NCI-H510A (cell line): ENCODE measurements at places on chromosomes 3 and 15.

DNA sequence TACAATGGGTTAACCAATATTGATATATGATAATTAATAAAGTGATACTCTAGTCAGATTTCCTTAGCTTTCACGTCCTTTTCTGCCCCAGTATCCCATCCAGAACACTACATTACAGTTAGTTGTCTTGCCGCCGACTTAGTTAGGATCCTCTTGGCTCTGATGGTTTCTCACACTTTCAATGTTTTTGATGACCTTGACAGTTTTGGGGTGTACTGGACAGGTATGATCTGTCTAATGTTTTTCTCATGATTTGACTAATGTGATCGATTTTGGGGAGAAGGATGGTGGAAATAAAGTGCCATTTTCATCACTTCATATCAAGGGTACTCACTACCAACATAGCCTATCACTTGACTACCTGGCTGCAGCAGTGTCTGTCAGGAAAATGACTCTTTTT is 245.0 kb upstream of the TMC3 start:
- no peak for DNase-seq

- no peak for DNase-seq
Observed at GRCh38 chr15:76803049-76803571, 102.0 kb downstream of the SCAPER start.

DNA sequence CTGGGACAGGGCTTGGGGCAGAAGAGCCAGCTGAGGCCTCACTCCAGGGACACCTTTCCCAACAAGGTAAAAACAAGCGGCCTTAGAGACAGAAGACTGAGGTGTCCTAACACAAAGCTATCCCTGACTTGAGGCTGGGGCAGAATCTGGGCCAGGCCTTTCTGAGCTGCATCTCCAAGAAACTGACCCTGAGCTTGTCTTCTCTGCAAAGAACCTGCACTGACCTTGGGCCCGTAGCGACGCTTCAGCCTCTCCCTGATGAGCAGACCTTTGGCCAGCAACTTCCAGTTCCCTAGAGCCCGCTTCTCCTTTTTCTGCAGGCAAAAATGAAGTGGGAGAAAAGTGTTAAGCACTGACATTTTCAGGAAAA is 22.2 kb downstream of the TMEM43 start:
- no peak for DNase-seq

DNA sequence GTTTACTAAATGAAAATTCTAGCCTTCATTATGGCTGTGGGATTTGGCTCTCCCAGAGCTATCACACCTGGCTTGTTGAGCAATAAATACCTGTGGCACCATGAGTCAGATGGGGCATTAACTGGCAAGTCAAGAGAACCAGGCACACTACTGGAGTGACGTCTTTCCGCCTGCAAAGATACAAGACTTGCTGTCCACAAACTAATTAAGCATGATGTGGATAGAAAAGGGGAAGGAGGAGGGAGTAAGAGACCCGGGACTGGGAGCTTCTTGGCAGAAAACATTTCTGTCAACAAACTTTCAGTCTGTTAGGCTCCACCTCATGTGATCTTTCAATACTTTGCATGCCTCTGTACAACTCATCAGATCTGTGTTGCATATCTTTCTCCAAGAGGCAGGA is 56.5 kb downstream of the CLDN1 start:
- peak; percentile 13 for DNase-seq

- peak; percentile 26 for DNase-seq
Observed at GRCh38 chr3:42780892-42781700, 8.0 kb upstream of the CCDC13 start.

GRCh38 chr3:183331498-183331897 is 78.4 kb downstream of the B3GNT5 start:
- no peak for DNase-seq

GRCh38 chr15:70653426-70653825 is 109.9 kb downstream of the UACA start:
- DNase-seq, result no peak

DNA sequence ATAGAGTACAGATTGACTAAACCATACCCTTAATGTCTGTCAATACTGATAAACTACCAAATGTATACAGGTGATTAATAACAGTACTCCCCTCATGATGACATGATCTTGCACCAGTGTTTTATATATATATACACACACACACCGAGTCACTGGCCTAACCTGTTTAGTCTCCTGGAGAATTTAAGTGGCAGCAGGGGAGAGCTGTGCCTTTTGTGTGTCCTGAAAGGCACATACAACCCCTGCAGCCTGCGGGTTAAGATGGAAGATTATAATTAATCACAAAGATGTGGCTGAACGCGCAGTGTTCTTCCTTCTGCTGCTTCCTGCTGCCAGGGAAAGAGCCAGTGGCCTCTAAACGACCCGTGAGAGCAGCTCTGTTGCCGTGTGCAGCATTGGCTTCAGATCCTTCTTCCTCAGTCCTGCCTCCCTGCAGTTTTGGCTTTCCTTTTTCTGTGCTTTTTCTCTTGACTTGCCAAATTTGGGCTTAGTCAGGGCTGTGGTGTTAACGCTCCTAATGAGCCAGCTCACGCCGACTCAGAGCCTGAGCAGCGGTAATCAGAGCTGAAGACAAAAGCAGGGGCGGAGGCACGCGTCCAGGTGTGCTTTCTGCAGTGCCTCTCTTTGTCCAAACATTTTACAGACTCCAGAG is 42.5 kb upstream of the UBE3A start:
- DNase-seq, result peak; percentile 10

GRCh38 chr3:57252404-57252803 is 24.9 kb downstream of the APPL1 start:
- no peak for DNase-seq

- no peak for DNase-seq
Observed at GRCh38 chr3:161333696-161334095, 37.6 kb downstream of the SPTSSB start.

DNA sequence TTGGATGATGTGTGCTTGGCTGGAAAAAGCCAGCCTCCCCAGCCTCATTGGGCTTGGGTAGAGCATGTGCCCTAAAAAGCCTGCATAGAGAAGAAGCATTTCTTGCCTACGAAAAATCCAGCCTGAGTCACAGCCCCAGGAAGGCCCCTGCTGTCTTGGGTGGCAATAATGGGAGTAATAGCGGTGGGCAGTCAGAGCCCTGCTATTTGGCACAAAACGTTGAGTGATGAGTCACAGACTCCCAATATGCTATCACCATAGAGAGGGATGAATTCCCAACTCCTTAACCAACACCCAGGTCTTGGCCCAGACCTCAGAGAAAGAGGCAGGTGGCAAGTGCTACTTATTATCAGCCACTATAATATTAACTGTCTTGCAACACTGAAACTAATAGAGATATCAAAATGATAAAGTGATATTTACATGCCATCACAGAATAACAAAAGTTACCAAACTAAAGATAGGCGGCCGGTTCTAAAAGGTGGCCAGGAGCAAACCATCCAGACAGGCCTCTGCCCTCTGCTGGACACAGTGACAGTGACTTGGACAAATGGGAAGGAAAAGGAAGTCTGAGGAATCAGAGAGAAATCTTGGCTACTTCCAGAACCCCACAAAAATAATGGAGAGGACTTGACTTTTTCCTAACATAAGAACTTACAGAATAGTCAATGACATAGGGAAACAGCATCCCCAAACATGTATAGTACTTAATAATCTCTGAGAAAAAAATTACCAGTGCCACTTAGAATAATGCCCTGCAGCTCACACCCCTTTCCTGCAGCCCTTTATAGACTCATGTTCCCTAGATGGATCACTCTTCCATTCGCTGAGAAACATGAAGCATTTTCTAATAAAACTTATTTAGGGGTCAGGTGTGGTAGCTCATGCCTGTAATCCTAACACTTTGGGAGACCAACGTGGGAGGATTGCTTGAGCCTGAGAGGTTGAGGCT is 51.9 kb upstream of the MUC13 start:
- no peak for DNase-seq

DNA sequence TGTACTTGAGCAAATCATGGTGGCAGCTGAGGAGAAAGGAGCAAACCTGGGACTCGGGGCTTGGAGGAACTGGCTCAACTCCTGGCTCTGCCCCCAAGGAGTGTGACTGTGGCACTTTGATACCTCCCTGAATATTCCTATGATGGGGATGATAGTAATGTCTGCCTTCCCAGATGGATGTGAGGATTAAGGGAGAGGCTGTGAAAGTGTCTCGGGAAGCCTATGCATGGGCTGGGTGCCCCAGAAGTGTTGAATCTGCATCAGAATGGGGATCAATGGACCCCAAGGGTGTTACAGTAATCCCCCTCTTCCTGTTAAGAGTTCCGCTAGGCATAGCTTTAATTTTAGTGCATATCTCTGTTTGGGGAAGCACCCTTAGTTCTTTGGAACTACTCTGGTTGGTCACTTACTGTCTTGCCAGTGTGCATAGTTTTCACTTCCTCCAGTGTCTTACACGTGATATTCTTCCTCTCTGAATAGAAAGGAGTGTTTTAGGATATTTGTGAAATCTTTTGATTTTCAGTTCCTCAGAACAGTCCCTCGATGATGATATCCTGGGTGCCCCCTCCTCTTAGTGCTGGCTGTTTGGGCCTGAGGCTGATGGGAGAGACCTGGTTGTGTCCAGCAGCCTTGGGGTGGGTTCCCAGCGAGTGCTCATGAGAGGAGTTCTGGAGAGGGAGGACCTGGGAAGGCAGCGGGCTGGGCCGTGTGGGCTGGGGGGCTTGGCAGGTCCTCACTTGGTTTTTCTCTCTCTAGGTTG is 97.5 kb downstream of the CHDH start:
- no peak for DNase-seq

GRCh38 chr3:128301186-128302023 is 148.1 kb downstream of the EEFSEC start:
- DNase-seq, result no peak

DNA sequence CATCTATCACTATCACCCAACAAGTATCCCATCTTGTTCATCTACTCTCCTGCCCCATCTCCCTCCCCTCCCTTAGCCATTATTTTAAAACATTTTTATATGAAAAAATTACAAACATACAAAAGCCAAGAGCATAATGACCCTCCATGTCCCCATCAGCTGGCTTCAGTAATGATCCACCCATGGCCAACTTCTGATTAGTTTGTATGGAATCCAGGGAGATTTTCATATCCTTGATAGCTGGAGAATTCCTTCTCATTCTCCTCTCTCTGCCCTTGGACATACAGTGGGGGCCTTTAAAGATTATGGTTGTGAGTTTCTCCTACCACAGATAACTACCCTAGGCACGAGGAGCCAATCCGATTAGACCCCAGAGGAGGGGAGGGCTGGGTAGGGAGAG is 40.2 kb downstream of the IRAK2 start:
- no peak for DNase-seq

- DNase-seq, result peak; percentile 39
Observed at GRCh38 chr15:75036212-75036616, 12.8 kb downstream of the PPCDC start.

DNA sequence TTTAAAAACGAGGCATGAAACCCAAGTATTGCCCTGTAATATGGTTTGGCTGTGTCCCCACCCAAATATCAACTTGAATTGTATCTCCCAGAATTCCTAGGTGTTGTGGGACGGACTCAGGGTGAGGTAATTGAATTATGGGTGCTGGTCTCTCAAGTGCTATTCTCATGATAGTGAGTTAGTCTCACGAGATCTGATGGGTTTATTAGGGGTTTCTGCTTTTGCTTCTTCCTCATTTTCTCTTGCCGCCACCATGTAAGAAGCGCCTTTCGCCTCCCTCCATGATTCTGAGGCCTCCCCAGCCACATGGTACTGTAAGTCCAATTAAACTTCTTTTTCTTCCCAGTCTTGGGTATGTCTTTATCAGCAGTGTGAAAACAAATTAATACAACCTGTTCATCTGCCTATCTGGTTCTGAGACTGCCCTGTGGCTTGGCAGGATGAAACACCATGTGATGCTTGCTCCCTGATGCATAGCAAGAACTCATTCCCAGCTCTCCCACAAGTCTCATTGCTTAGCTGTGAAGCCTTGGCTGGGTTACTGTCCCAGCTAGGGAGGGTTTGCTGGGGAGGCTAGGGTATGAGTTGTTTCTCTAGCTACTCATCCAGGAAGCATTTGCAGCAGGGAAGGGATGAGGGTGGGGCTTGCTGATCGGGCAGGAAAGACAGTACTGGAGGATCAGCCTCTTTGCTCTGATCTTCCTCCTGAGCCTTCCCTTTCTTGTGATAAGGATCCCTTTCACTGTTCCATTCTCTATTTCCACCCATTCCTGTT is 3.7 kb upstream of the SQOR start:
- no peak for DNase-seq

- DNase-seq, result peak; percentile 54
Observed at GRCh38 chr3:13420831-13421765, 976 bp upstream of the NUP210 start.

- DNase-seq, result no peak
Observed at GRCh38 chr3:99637368-99638111, 854 bp upstream of the COL8A1 start.

GRCh38 chr3:11221818-11222415 is 50.3 kb upstream of the ATG7 start:
- DNase-seq, result no peak

- DNase-seq, result no peak
Observed at GRCh38 chr3:95184038-95184437, 1121.2 kb downstream of the NSUN3 start.

DNA sequence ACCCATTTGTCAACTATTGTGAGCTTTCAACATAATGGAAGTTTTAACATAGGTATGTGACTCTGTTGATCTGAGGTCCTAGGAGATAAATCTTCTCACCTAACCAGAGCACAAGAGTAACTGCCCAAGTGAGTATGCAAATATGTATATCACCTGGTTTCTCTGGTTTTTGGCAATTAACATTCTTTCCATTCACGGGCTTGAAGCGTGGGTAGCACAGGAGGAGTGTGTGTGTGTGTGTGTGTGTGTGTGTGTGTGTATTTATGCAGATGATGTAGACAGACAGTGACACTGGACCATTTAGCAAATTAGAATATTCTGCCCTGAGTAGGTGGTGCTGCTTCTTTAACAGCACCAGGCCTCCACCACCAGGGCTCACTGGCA is 15.0 kb downstream of the EPHB1 start:
- no peak for DNase-seq

DNA sequence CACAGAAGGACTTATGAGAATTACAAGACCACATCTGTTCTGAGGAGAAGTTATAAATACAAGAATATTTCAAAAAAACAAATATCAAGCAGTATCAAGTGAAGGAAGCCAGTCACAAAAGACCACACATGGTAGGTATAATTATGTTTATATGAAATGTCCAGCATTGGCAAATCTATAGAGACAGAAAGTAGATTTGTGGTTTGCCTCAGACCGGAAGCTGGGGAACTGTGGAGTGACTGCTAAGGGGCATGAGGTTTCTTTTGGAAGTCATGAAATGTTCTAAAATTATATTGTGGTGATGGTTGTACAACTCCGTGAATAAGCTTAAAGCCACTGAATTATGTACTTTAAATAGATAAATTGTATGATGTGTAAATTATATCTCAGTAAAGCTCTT is 136.9 kb downstream of the FRMD5 start:
- DNase-seq, result no peak
